ENCODE measurements at places on chromosomes 16 and 17.

DNA sequence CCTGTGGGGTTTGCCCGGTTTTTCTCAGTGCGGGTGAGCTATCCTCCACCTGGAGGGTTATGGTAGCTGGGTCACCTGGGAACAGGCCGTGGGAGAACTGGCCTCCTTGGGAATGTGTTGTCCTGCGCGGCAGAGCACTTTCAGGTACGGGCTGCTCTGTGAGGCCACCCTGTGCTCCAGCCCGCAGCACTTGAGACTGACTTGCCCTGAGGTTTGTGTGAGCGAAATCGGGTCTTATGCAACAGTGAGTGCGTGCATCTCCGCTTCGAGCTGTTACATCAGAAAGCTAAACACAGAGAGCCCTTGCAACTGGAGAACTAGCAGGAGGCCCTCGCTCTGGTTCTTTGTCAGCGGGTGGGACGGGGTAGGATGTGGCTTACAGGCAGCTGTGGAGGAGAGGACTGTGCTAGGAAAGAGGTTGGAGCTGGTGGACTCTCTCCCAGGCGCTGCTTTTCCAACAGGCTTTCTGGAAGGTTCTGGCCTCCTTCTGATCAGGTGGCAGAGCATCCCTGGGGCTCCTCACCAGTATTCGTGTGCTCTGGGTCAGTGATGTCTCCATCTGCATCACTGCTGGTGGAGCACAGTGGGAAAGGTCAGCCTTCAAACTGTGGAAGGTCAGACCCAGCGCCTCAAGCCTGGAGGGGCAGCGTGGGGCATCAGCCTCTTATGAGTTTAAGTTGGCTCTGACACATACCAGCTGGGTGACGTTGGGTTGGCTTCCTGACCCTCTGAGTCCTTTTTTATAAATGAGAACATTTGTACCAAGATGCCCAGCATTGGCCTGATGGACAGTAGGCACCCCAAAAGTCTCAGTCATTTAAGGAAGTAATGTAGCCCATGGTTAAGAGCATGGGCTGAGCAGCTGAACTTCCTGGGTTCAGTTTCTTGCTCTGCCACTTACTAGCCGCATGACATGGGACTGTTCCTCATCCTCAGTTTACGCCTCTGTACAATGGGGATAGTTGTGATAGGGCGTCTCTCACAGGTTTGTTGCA, 76.3 kb downstream of the KSR1 start:
- peak; percentile 98 for DNase-seq

DNA sequence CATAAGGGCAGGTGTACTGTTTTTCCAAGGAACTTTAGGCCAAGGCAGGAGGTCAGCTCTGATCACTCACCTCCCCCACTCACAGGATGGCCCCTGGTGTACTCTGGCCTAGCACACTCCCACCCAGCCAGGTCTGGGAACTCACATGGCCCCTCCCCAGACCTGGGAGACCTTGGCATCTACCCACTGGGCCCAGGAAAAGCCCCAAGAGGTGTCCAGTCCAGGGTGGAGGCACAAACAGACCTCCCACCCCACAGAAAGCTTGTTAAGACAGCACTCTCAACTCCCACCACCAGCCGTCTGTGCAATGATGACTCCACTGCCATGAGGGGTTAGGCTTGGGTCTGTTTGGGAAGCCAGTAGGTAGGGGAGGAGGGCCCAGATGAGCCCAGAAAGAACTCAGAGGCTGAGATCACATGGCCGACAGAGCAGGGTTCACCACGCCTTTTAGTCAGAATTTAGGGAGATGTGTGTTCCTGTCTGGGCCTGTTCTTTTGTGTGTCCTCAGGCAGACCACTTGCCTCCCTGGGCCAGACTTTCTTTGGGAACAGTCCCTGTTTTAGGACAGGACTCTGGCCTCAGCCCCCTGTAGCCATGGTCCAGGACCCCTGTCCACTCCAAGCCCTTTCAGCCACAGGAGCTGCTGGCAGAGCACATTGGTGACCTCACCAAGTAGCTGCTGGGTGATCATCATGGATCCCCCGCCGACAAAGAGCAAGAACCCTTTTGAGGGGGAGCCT, 12.1 kb upstream of the CBFB start:
- no peak for DNase-seq

DNA sequence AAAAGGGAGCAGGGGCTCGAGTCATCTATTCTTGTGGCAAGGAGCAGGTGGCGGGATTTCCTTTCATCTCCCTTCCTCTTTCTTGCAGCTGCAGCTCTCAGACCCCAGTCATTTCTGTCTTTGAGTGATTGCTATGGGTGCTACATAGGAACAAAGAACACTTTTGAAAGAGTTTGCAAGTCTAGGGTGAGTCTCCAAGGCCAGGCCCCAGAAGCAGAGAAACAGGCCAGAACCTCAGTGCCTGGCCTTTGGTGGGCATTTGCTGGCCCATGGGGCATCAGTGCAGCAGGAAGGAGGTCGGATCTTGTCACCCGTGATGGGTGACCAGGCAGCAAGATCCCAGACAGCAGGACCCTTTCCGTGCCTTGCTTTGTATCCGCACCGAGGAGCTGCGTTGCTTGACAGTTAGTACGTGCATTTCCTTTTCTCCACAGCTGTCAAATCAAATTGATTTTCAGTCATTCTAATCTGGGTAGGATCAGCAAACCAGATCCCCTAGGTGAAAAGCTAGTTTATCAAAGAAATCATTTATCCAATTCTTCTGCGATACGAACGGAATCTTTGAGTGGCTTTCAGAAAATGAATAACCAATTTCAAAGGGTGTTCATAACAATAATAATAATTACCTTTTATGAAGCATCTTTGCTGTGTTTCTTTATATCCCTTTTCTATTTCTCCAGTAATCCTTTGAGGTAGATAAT, 244.6 kb upstream of the MAF start:
- DNase-seq: no peak

GRCh38 chr16:88939245-88939971, 37.6 kb downstream of the CBFA2T3 start:
- no peak for DNase-seq

GRCh38 chr16:75102595-75102994, 14.0 kb downstream of the LDHD start:
- no peak for DNase-seq

- DNase-seq: no peak
These were observed 93.6 kb upstream of the DYNLRB2 start for GRCh38 chr16:80447241-80447640.

DNA sequence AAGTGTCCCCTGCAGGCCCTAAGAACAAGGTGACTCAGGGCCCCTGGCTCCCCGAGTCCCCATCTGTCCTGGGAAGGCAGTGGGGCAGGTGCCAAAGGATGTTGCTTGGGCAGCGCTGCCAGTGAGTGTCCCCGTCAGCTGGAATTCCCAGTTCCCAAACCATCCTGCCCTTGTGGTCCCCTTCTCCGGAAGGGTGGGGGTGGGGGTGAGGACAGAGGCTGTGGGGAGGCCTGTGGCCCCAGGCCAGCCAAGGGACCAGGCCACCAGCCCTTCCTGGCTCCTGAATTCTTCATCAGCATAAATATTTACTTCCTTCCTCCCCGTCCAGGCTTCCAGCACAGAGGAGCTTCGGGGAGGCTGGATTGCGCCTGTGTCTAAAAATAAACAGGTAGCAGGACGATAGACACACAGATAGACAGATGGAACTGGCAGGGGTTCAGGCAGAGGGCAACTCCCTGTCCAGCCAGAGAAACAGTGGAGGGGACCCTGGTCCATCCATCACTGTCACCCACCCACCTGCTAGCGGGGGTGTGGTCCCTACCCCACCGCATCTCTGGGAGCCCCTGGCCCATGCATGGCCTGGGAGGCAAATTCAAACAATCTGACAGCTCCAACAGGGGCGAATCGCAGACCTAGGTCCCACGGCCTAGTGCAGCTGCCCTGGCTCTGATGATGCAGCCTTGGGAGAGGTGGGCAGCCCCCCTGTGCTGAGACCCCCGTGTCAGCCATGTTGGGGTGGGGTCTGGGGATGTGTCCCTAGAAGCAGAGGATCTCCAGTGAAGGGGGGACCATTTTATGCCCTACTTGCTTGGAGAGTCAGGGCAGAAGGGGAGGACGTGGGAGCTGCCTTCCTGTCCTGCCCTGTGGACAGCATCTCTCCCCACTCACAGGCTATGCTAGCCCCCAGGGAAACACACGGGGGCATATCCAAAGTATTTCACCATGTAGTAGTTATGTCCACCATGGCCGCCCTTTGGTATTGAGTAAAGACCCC, 13.2 kb downstream of the GLIS2 start:
- peak; percentile 36 for DNase-seq

GRCh38 chr16:75578725-75579124, 12.5 kb downstream of the GABARAPL2 start:
- DNase-seq: no peak

DNA sequence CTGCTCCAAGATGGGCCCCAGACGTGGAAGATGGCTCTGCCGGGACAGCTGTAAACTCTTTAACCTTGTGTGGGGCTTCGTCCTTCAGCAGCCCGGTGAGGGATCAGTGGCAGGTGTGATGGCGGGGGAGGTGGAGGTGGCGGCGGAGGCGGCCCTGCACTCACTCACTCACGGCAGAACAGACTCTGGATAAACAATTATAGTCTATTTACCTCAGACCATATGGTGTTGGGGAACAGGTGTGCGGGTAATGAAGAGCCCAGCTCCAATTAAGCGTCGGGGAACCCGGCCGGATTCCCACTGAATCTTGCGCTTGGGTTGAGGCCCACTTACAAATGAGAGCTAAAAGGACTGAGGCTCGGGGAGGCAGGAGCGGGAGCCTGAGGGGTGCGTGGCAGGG, 104.3 kb upstream of the SDK2 start:
- no peak for DNase-seq

- peak; percentile 37 for DNase-seq
These were observed 8.4 kb upstream of the TERF2 start for GRCh38 chr16:69393898-69394849.

DNA sequence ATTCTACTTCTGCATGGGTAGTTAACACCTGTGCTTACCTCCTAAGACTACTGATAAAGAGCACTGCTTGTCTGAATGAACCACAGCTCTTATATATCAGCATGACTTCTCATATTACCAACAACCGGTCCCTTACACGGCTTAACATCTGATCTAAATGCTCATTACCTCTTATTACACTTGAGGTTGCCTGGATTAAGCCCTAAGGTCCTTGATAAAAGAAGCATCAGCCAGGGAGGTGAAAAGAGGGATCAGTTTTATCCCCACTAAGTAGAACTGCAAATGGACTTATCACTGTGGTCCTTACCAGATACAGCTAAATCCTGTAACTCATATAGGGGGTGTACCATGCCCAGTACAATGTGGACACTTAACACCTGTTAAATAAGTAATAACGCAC, 8.2 kb upstream of the RSKR start:
- no peak for DNase-seq

DNA sequence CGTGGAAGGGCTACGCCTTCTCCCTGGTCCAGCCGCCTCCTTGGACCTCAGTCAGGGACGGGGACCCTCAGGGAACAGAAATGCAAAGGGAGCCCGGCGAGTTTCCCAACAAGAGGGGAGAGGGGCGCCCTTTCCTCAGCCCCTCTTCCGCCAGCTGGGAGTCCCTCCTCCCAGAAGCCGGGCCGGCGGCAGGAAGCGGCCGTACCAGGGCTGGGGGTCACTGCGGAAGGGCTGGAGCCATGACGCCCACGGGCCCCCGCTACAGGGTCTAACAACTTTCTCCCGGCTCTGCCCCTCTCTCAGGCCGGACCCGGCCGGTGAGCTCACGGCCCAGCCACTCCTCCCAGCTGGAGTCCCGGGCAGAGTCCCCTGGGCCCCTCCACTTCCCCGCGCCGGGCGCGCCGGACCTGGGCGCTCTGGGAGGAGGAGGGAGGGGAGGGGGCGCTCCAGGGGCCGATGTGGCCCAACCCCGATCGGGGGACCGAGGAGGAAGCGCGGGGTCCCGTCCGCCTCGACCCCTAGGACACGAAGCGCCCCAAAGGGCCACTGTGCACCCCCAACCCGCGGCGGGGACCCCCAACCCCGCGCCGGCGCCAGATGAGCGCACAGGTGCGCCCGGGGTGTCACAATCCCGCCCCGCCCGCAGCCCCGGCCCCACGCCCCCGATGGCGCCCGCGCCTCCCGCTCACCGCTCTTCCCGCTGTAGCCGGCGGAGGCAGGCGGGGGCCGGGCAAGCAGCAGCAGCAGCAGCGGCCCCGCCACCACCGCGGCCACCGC, 578 bp downstream of the PGAP6 start:
- DNase-seq: peak; percentile 10

DNA sequence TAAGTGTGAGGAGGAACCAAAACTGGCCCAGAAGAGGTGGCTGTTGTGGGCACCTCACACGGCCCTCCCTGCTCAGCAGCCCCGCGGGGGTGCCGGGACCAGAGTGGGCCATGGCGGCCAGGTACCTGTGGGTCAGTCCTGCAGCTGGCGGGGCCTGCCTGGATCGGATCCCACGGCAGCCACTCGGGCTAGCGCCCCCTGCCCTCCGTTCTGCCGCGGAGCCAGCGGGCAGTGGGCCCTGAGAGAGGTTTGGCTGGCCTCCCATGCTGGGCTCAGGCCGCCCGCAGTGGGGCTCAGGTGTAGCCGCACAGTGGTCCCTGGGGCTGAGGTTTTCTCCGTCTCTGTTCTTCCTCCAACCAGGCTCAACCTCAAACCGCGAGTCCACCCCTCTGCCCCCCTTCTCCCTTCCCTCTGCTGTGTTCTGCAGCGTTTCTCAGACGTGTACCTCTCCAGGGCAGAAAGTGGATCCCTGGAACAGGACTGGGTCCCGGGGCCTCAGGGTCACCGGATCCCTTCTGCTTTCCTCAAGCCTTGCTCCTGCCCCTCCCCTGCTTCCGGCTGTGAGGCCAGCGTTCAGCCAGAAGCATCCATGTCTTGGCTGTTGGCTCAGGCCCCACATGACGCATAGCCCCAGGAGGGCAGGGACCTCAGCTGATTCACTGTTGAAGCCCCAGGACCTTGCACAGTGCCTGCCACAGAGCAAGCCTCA, 28.6 kb upstream of the ITGA3 start:
- DNase-seq: peak; percentile 96

DNA sequence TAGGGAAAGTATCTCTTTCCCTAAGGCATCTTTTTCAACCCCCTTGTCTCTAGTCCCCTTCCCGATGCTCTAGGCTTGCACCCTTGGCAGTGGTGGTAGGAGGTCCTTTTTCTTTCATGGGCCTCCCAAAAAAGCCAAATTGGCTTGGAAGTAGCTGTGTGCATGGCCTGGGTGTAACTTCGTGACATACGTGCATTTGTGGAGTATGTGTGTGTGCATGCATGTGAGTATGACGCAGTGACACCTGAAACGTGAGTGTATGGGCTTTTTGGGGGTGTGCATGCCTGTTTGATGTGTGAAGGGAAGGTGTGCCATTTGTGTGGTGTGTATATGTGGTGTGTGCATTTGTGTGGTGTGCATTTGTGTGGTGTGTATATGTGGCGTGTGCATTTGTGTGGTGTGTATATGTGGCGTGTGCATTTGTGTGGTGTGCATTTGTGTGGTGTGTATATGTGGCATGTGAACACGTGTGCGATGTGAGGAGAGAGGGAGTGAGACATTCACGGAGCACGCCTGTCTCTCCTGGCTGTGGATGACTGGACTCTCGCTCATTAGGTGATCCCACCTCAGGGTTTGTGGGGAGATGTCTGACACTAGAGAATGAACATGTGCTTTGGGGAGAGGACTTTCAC, 15.7 kb downstream of the IGFBP4 start:
- no peak for DNase-seq

GRCh38 chr16:69083306-69083941, 22.0 kb upstream of the HAS3 start:
- DNase-seq: no peak

All from IMR-90 (cell line).